ENCODE measurements at places on chromosomes 6 and 20. TPM values are rescaled to one million over a fixed set of nuclear protein-coding genes. Genes with fewer than 3 reads are reported as not detected.

DNA sequence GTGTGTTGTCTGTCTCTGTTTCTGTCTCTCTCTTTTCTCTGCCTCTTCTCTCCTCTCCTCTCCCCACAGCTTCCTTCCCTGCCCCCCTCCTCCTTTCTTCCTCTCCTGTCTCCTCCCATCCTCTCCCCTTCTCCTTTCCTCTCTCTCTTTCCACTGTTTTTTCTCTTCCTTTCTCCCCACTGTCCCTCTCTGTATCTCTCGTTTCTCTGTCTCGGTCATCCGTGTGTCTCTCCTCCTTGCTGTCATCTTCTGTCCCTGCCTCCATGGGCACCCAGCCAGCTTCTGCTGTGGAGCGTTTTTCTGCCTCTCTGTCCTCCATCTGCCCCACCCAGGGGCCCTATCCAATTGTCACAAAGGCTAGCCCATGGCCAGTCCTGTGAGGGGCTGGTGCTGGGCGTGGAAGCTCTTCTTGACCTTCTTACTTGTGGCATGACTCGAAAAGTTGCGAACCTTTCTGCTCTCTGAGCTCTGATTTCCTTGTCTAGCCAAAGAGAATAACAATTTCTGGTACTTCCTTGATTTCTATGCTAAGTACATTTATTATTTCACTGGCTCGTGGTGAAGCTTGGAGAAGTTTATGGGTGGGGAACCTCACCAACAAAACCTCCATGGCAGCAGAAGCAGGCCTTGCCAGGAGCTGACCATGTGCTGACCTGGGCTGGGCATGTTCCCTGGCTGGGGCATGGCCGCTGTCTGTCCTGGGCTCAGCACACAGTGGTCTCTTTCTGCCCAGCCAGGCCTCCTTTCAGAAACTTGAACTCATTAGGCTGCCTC is 69.3 kb downstream of the CEBPB start:
- H3K36me3 ChIP-seq, result no peaks in the 10 kb centered on the region
- H3K4me1 ChIP-seq, result no peaks in the 10 kb centered on the region
- peak overlapping the region; percentile 63 for H3K27ac ChIP-seq
- no peaks in the 10 kb centered on the region for H3K27me3 ChIP-seq

GRCh38 chr6:142935553-142936517 is 9.1 kb downstream of the HIVEP2 start:
- H3K4me3 ChIP-seq, result no peak overlapping the region
- H3K27me3 ChIP-seq, result no peaks in the 10 kb centered on the region
- H3K36me3 ChIP-seq, result no peaks in the 10 kb centered on the region
- H3K4me1 ChIP-seq, result peaks cover 11% of the 10 kb centered on the region

GRCh38 chr20:38156888-38157634 is 8.0 kb downstream of the TGM2 start:
- peak; percentile 61 for DNase-seq
- no peak overlapping the region for H3K4me3 ChIP-seq
- H3K36me3 ChIP-seq, result no peaks in the 10 kb centered on the region

- H3K36me3 ChIP-seq, result no peaks in the 10 kb centered on the region
- no peak overlapping the region for H3K4me3 ChIP-seq
- H3K27me3 ChIP-seq, result no peaks in the 10 kb centered on the region
- no peak for DNase-seq
- H3K27ac ChIP-seq, result no peak overlapping the region
- H3K4me1 ChIP-seq, result no peaks in the 10 kb centered on the region
Observed at GRCh38 chr6:118456982-118457381, 91.1 kb upstream of the PLN start.

- H3K4me3 ChIP-seq, result no peak overlapping the region
- H3K36me3 ChIP-seq, result no peaks in the 10 kb centered on the region
- no peaks in the 10 kb centered on the region for H3K27me3 ChIP-seq
- no peak overlapping the region for H3K27ac ChIP-seq
- no peak for DNase-seq
Observed at GRCh38 chr6:153085239-153085638, 45.8 kb downstream of the RGS17 start.

DNA sequence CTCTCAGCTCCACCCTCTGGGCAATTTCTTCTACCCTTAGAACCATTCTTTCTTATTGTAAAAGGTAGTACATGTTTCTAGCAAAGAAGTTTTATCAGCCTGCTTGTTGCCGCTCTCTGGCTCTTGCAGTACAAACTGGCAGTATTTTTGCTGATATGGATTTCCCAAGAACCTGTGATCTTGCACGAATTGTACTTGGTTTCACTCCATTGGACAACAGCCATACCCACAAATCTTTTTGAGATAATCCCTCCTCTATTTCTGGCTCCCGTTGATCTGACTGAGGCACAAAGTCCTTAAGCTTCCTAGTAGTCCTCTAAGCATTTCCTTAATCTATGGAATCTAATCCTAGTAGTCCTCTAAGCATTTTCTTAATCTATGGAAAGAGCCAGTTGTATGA is 487.0 kb upstream of the PTCHD4 start:
- no peak overlapping the region for H3K4me3 ChIP-seq
- H3K27ac ChIP-seq, result no peak overlapping the region
- no peaks in the 10 kb centered on the region for H3K4me1 ChIP-seq
- H3K36me3 ChIP-seq, result no peaks in the 10 kb centered on the region

DNA sequence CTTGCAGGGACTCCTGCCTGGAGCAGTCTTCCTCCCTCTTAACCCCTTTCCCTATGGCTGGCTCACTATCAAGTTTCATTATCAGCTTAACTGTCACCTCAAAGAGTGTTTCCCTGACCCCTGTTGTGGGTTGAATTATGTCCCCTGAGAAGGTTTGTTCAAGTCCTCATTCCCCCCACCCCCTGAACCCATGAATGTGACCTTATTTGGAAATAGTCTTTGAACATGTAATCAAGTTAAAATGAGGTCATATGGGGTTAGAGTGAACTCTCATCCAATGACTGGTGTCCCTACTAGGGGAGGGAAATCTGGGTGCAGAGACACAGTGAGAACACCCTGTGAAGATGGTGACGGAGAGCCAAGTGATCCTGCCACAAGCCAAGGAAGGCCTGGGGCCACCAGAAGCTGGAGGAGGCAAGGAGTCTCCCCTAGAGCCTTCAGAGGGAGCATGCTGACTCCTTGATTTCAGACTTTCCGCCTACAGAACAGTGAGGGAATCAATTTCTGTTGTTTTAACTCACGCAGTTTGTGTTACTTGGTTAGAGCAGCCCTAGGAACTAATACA is 165.2 kb upstream of the TOP1 start:
- no peak overlapping the region for H3K27ac ChIP-seq
- no peak overlapping the region for H3K4me3 ChIP-seq
- H3K4me1 ChIP-seq, result no peaks in the 10 kb centered on the region

GRCh38 chr20:32482442-32483261 is 102.5 kb downstream of the NOL4L start:
- H3K4me3 ChIP-seq, result peak overlapping the region; percentile 75
- H3K4me1 ChIP-seq, result peaks cover 36% of the 10 kb centered on the region
- H3K36me3 ChIP-seq, result no peaks in the 10 kb centered on the region
- DNase-seq, result peak; percentile 51

GRCh38 chr6:168574699-168575195 is 133.8 kb downstream of the SMOC2 start:
- H3K4me1 ChIP-seq, result peaks cover 9% of the 10 kb centered on the region
- no peak overlapping the region for H3K4me3 ChIP-seq
- H3K36me3 ChIP-seq, result no peaks in the 10 kb centered on the region
- peak; percentile 76 for DNase-seq
- no peaks in the 10 kb centered on the region for H3K27me3 ChIP-seq

Gene TRERF1
- total RNA-seq, result 2.1 TPM

Gene ENPP3
- total RNA-seq, result 0.81 TPM

Gene RAB44
- 0.11 TPM for total RNA-seq

Gene SPAG4
- total RNA-seq, result 2.3 TPM

Data from thyroid gland (tissue), 4 donors.